ENCODE measurements at places on chromosomes 3 and 15.

DNA sequence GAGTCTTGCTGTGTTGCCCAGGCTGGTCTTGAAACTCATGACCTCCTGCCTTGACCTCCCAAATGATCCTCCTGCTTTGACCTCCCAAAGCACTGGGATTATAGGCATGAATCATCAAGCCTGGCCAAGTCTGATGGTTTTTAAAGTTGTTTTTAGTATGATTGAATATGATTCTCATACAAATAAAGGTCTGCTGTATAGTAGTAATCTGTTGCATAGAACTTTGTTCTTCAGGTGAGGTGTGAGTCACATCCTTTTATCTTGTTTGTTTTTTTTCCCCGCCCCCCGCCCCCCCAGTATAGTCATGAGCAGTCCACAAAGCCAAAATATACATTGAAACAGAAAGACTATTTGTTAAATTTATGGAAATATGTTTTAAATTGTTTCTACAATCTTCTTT, 39.0 kb downstream of the UBE2E2 start:
- no peak for DNase-seq

DNA sequence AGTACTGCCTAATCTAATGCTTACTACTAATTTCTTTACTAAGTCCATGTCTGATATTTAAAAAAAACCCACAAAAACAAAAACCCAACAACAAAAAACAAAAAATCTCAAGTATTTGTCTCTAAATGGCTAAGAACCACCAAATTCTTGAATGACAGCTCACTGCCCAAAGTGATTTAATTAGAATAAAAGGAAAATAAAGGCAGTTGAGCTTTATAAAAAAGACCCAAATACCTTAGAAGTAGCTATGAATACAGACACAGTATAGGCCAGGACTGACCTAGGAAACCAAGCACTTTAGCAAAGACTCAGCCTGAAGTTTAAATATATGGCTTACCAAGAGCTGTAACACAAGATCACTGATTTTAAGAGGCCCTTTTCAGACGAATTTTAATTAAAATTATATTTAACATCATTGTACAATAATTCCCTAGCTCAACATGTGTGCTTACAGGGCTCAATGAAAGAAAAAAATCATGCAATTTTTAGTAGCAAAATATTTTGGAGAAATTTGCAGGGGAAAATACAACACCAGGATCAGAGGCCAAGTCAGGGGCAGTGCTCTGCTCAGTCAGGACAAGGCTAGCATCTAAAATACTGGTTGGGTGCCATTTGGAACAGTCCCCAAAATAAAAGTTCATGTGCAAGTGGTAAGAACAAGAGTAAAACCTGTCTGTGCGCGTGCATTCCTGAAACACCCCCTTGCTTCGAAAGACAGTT, 24.8 kb downstream of the UQCC5 start:
- DNase-seq: no peak

GRCh38 chr3:140198242-140198641, 263.3 kb downstream of the CLSTN2 start:
- no peak for DNase-seq

DNA sequence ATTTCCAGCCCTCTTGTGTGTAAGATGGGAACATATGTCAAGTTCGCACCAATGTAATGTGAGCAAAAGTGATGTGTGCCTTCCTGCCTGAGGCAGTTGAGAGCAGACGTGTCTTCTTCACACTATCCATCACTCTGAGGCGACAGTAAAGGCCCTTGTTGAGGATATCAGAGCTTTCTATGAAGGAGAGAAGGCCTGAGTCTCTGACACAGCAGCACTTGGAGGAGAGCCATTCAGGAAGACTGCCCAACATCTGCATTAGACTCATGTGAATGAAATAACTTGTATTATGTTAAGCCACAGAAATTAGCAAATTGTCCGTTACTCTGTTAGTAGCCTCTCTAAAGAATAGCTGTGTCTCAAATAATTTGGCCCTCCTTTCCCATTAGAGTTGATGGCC, 108.8 kb upstream of the CCDC54 start:
- no peak for DNase-seq

GRCh38 chr3:178172121-178172520, 364.1 kb upstream of the KCNMB2 start:
- no peak for DNase-seq

DNA sequence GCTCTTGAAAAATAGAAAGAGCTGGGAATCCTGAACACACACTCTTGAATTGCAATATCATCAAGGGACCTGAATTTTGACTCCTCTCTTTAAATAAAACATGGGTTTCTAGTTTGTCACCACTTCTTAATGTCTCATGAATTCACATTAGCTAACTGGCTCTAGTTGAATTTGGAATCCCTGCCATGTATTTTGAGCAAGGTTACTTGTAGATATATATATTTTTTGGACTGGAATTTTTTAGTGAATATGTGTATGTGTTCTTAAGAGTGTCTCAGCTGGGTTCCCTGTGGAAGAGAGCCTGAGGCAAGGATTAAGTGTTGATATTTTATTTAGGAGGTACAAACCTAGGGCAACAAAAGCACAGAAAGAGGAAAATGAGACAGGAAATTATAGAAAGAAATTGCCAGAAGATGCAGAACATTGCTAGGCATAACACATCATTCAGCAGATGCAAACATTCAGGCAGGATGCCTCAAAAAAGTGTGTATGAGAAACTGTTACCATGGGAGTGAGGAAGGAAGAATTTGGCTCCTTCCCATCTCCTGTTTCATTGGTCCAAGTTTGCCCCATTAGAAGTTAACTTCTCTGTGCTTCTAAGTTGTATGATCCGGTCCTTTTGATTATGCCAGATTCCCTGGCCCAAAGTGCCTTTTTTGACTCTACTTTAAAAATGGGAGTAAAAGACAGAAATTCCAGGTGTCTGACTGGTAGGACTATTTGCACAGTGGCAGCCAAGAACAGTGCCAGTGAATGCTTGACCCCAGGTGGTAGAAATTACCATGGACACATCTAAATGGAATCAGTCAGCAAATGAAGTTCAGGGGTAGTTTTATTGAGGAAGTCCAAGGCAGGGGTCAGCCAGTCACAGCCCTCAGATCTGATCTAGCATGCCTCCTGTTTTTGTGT, 253.7 kb upstream of the TGFBR2 start:
- DNase-seq: no peak

DNA sequence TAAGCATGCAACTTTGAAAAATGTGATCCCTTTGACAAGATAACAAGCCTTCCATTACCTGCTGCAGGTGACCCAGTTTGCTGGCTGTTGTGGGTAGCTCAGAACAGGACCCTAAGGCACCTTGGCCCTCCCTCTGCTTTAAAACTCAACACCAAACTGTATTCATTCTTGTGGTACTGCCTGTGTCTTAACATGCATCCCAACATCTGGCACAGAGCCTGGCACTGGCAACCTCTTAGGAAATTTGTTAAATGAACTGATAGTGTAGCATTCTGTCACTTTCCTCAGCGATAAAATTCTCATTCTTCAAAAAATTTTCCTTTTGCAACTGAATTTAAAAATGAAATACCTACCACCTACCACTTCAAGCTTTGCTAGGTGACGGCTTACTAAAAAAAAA, 287.3 kb upstream of the ADAMTS9 start:
- no peak for DNase-seq

DNA sequence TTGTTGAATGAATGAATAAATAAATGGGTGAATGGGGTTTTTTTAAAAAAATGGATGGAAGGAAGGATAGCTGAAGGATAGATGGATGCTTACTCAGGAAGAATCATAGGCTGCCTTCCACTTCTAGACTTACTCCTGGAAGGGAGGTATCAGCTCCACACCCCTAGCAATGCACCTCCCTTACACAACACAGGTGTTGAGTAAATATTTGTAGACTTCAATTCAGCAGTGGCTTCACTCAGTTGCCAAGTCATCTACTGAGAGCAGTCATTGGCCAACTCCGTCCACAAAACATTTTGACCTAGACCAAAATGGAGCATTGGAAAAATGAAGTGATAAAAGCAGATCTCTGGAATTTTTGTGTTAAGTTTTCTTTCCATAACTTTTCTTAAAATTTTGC, 65.5 kb upstream of the ST8SIA2 start:
- DNase-seq: no peak

GRCh38 chr3:112629425-112629824, 11.5 kb downstream of the CCDC80 start:
- no peak for DNase-seq

- DNase-seq: no peak
These were observed 41.1 kb downstream of the PTPRG start for GRCh38 chr3:61602466-61602865.

- no peak for DNase-seq
These were observed 12.8 kb downstream of the UBR1 start for GRCh38 chr15:43093026-43093425.

DNA sequence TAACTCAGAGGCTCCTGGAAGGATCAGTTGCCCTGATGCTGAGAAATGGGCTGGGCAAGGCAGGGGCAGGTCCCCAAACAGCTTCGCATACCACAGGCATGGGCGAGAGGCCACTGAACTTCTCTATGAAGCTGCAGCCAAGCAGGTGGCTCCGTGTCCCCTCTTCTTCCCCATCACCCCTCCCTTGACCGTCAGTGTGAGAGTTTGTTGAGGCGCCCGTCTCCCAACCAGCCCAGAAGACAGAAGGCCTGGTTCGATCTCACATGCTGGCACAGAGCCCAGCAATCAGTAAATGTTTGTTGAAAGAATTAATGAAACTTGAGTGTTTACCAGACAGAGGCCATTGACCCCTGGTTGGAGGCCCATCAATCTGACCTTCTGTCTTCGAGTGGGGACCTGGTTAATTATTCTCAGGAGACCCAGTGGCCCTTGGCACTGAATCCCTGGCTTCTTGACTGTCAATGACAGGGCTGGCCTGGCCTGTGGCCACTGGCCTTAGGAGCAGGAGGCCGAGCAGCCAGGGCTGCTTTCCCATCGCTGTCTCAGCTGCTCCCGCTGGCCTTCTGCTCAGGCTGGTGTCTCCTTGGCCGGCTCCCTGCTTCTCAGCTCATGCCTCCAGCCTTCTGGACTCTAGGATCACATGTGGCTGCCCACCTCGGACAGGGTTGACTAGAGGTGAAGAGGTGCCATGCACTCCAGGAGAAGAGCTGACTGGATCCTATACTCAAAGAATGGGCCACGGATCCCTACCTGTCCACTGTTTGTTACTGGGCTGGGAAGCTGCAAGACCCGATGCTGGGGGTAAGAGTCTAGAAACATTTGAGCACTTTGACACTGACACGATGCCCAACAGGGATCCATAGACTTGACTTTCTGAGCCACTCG, 113.4 kb downstream of the ASB7 start:
- no peak for DNase-seq

DNA sequence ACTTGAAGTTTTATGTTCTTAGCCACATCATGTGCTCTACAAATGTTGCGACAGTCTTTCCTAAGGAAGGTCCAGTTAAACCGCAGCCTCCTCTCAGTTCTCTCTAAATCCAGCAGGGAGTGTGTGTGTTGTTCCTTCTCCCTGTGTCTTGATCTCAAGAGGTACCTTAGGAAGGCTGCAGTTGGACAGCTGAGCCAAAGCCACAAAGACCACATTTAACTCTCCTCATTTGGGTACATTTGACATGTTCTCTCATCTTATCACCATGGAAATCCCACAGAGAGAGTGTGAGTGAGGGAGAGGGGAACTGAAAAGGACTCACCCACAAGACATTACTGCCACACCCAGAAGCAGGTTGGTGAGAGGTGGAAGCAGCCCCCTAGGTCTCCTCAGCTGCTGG, 79.5 kb downstream of the CD200R1L start:
- DNase-seq: no peak

GRCh38 chr3:159818399-159818798, 170.2 kb upstream of the IL12A start:
- DNase-seq: no peak

DNA sequence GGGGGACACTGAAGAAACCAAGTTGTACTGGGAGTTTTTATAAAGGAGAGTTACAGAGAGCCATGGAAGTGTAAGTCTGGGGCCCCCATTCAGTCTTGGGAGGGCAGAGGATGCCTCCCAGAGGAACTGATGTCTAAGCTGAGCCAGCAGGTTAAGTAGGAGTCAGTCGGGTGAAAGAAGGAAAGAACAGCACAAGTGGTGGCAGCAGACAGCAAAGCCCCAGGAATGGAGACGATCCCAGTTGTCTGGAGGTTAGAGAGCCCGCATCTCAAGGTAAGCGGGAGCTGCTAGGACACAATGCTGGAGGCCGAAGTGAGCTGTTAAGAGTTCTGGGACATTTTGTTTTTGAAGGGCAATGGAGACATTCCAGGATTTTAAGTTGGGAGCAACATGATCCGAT, 88.8 kb downstream of the TAMM41 start:
- no peak for DNase-seq

GRCh38 chr3:155581579-155581978, 163.3 kb downstream of the PLCH1 start:
- DNase-seq: no peak

DNA sequence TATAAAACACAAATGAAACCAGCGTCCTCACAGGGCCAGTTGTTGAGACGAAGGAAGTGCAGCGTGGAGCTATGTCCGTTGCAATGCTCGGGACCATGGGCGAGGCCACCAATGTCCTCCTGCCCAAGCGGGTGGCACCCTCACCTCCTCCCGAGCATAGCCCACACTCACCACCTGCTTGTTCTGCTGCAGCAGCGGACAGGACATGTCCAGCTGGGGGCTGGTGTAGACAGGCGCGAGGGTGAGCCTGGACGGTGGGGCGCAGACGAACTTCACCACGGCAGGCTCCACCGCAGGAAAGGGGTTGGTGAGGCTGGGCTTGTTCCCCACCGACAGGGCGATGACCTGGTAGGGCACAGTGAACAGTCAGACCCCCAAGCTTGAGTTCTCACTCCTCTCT, 62.1 kb downstream of the NUP210 start:
- DNase-seq: no peak

GRCh38 chr3:138768946-138769345, 65.8 kb downstream of the PIK3CB start:
- no peak for DNase-seq

DNA sequence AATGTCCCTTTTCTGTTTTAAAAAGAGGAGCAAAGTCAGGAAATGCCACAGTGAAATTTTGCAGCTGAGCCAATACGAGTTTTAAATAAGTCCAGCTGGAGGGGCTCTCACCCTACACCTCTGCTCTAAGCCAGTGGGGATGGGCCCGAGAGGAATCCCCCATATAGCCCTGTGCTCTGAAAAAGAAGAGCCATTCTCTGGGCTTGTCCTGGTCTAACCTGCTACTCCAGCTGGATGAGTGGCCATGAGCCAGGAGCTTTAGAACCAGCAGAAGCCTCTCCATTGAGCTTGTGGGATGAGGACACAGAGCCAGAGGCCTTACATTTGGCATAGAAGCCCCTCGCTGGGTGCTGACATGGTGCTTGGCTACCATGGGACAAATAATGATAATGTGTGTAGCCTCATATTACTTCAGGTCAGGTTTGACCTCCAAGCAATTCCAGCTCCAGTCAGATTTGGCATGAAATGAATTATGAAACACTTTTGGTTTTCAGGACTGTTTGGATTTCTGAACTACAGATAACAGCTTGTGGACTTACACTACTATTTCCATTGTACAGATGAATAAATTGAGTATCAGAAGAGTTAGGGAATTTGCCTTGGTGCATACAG, 172.4 kb downstream of the CHST2 start:
- DNase-seq: no peak

- DNase-seq: no peak
These were observed 154.1 kb upstream of the CRBN start for GRCh38 chr3:3333571-3333970.

Data from stimulated activated CD8-positive, alpha-beta memory T cell treated with anti-CD3 and anti-CD28 coated beads, Interleukin-15, amount 100 ng/mL, for 4 hours (primary cell).